ENCODE measurements at places on chromosomes 11 and 22.
A peak's percentile ranks its signal among the peaks of the same experiment; 100 is the strongest.

GRCh38 chr11:67283481-67283963 lies 5.6 kb upstream of the ANKRD13D start:
- no peak for DNase-seq

GRCh38 chr11:129279326-129280026 lies 87.4 kb upstream of the ARHGAP32 start:
- DNase-seq: peak; percentile 49

GRCh38 chr11:92046103-92046502 lies 178.5 kb upstream of the FAT3 start:
- DNase-seq: no peak

GRCh38 chr11:134686460-134687061 lies 274.5 kb upstream of the B3GAT1 start:
- DNase-seq: no peak

DNA sequence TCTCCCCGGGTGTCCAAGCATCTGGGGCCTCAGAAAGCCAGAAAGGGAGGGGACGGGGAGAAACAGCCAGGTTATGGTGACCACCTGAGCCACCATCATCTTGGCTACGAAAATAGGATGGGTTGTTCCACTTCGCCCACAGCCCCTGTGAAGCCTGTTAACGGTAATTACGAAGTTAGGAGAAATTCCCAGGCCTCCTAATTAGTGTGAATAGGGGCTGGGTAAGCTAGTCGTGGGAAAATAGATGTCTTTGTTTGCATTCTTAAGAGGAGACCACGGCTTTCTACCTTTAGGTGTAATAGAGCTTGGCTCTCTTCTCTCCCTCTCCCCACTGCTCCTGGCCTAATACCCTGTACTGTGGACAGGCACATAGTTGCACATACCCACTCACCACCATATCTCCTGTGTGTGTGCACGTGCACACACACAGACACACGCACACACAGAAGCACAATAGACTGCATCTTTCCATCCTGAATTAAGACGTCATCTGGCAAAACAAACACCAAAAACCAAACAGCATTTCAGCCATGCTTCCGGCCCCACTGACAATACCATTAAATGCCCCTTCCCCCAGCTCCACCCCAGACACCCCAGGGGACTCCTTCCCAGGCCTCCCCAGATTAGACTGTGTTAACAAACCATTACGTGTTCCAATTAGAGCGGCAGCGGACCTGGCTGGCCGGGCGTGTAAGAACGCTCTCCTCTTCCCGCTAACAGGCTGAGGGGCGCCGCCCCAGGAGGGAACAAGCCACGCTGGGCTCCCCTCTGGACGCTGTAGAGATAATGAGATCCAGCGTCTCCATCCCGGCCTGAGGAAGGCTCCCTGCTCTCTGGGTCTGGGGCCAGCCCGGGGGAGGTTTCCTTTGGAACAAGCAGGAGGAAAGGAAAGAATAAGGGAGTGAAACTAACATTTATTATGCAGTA lies 72.8 kb downstream of the TP53I11 start:
- no peak for DNase-seq

- no peak for DNase-seq
Observed at GRCh38 chr11:69971741-69972140, 106.4 kb upstream of the ANO1 start.

GRCh38 chr11:65551572-65552387 lies 6.4 kb downstream of the LTBP3 start:
- DNase-seq: no peak

DNA sequence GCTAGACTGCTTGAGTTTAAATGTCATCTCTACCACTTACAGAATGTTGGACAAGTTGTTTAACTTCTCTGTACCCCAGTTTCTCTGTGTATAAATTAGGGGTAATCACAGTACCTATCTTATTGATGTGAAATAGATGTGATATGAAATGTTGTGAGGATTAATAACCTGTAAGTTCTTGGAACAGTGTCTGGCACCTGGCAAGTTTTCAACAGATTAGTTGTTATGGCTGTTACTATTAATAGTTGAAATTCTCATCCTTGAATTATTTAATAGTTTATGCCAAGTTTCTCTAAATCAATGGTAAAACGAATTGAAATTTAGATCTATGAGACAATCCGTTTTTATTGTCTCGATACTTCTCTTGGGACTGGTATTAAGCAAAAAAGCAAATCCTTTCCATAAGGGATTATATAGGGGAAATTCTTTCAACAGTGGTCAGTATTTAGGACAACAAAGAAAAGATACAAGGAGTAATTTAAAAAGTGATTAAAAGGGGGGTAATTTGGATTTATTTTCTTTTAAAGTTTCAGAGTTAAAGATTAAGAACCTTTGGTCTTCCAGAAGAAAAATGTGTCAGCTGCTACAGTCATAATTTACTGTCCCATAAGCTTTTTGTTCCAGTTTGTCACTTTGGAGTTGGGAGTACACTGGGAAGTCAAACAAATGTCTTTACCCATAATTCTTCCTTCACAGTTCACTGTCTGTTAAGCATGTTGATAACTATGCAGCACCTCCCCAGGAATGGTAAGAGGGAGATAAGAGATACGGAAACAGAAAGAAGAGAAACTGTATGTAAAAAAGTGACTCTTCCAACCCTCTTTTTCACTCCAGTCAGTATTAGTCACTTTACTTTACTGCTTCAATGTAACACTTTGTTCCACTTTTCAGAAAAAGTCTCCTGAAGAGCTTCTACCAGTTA lies 13.2 kb downstream of the PDE3B start:
- DNase-seq: no peak

DNA sequence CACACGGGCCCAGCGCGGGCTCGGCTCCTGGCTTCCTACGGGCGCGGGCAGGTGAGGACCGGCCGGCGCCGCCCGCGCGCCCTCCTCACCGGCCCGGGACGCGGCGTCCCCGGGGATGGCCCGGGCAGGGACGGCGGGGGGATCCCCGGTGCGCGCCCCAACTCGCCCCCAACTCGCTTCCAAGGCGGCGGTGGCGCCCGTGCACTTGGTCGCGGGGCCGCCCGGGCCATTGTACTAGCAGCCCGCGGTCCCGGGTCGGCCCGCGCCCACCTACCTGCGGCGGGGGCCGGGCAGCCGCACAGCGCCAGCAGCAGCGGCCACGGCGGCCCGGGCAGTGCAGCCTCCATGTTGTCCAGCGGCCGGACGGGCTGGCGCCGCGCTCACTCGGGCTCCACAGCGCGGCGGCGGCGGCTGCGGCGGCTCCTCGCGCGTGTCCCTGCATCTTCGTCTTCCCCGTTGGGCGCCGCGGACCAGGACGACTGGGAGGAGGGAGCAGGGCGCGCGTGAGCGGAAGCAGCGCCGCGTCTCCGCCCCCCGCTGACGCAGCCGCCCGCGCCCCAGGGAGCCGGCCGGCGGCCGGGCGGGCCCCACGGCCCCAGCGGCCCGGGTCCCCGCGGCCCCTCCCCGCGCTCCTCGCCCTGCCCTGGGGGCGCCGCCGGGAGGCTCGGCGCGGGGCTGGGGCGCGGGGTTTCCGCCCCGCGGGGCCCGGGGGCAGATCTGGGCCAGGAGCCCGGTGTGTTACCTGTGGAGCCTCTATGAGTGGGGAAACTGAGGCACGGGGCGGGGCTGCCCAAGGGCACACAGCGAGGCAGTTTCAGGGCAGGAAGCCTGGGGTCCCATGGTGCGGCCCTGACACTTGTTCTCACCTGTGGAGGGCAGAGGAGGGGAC lies 159.3 kb upstream of the GRK3 start:
- DNase-seq: peak; percentile 54

GRCh38 chr11:102453302-102453695 lies 734 bp upstream of the TMEM123 start:
- DNase-seq: no peak

DNA sequence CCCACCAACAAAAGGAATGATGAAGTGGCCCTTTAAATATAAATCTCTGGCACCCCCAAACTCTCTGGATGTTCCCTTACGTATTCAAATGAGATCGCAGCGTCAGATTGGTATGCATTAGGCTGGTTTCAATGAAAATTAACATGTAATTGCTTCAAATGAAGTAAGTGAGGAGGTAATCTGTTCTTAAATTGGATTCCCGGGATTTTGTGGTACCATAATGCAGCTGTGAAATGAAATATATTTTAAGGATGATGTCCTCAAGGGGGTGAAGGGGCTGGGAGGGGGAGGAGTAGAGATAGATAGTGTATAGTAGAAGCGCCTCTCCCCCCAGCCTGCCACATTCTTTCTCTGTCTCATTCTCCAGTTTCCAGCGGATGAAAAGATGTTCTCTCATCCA lies 748.2 kb downstream of the NTM start:
- no peak for DNase-seq

DNA sequence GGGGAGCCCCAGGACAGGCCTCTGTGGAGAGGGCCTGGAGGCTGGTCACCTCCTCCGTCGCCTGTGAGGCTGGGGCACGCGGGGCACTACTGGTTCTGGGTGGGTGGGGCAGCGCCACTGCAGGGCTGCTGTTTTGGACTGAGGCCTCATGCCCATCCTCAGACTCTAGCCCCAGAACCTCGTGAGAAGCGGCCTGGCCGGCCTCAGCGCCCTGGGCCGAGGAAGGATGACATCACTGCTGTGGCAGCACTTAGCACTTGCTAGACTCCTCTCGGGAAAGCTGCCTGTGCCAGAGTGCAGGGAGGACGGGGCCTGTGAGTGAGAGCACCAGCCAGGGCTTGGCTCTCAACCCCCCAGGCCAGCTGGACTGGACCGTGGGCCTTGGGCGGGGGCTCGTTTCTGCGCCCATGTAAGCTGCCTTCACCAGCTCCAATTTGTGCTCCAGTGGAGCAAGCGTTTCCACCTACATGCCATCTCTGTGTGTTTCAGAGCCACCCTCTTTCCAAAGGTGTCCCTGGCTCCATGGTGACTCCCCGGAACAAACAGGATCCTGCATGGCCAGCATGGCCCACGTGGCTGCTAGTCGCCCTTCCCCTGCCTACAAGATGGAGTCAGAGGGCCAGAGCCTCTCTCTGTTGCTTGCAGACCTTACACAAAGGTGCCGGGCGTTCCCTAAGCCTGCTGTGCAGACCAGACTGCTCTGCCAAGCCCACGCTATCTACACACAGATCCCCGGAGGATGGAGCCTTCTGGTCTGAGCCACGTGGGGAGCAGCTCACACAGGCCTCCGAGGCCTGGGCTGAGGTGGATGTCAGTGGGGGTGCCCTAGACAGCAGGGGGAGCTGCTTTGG lies 102.9 kb downstream of the CTTN start:
- no peak for DNase-seq

- DNase-seq: no peak
Observed at GRCh38 chr11:13777341-13777985, 109.0 kb downstream of the FAR1 start.

DNA sequence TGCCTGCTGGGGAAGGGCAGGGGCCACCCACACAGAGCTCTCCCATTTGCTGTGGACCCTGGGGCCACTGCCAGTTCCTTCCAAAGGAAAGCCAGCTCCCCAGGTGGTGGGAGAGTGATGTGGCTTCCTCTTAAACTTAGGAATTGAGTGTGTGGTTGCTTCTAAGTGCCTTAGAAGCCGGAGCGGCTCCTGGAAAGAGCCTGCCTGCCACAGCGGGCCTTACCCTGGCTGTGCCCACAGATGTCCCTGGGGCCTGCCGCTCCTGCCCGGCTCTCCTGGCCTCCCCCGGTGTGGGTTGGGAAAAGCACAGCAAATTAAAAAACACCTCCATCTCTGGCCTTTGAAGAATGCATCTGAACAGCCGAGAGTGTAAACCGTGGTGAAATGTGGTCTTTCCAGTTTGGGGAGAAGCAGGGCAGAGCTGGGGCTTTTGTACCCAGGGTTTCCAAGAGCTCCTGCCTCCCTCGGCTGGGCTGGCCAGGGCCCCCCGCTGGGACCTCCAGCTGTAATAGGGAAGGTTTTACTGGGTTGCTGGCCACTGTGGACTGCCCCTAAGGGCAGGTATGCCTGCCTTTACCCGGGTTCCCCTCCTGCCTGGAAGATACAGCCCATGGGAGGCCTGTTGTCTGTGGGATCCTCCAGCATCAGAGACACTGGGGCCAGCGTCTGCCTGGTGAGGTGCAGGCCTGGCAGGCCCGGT lies 30.2 kb downstream of the LRP5 start:
- DNase-seq: no peak

DNA sequence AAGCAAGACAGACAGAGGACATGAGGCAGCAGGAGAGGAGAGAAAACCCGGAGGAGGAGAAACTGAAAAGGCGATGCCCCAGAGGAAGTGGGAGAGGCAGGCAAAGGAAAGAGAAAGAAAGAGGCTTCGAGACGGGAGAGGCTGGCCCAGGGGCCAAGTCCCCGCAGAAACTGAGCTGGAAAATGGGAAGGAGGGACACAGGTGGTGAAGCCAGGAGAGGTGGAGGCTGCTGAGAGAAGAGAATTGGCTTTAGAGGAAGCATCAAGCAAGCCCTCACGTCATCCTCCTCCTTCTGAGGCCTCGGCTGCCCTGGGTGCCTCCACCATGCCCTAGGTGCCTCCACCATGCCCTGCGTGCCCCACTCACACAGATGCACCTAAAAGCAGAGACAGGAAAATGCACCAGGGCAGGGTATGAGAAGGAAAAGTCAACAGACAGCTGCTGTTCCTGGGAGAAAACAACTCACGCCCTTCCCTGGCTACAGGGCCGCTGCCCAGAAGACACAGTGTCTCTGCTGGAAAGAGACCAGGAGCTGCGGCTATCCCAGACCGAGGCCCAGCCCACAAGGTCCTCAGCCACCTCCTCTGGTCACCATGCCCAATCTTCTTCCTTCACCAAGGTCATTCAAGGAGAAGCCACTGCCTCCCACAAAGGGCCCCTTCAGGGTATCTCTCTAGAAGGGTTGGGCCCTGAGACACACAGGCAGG lies 14.3 kb downstream of the FXYD6 start:
- DNase-seq: no peak

DNA sequence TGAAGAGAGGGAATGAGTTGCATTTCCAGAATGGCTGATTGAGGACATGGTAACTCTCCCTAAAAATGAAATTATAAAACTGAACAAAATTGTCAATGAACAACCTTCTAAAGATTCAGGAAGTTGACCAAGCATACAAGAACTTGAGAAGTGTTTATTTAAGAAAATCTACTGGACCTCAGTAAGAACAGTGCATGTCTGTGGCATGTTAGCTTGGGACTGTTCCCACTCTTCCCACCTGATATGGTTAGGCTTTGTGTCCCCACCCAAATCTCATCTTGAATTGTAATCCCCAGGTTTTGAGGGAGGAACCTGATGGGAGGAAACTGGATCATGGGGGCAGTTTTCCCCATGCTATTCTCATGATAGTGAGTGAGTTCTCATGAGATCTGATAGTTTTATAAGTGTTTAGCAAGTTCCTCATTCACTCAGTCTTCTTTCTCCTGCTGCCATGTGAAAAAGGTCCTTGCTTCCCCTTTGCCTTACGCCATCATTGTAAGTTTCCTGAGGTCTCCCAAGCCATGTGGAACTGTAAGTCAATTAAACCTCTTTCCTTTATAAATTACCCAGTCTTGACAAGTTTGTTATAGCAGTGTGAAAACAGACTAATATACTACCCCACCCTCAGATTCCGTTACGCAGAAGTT lies 15.4 kb downstream of the MS4A13 start:
- DNase-seq: no peak

GRCh38 chr11:130403271-130403804 lies 25.1 kb downstream of the ADAMTS8 start:
- no peak for DNase-seq

GRCh38 chr22:18145676-18146388 lies 4.1 kb upstream of the USP18 start:
- no peak for DNase-seq

- DNase-seq: no peak
Observed at GRCh38 chr11:15826826-15827225, 529.5 kb downstream of the SOX6 start.

GRCh38 chr11:64608636-64609035 lies 17.6 kb downstream of the SLC22A12 start:
- no peak for DNase-seq

GRCh38 chr22:49392247-49392646 lies 435.4 kb downstream of the BRD1 start:
- DNase-seq: no peak

GRCh38 chr22:39617970-39618757 lies 47.6 kb downstream of the CACNA1I start:
- no peak for DNase-seq

GRCh38 chr11:112652786-112653390 lies 308.3 kb upstream of the NCAM1 start:
- DNase-seq: no peak
